T-cell (primary cell): ENCODE measurements at places on chromosomes 5 and 9. TPM values are rescaled to one million over a fixed set of nuclear protein-coding genes. Genes with fewer than 3 reads are reported as not detected.

Gene TMEM203
- total RNA-seq = 23.7 TPM

Gene ANKRD18A
- total RNA-seq = 3.0 TPM

Gene ADRB2
- 2.3 TPM for total RNA-seq

Gene SV2C
- 0.03 TPM for total RNA-seq

Gene ALAD
- 38.2 TPM for total RNA-seq

Gene FAM81B
- total RNA-seq = not detected

Gene TMEM252
- total RNA-seq = not detected
